ENCODE measurements at places on chromosomes 2 and 18. TPM values are rescaled to one million over a fixed set of nuclear protein-coding genes. Genes with fewer than 3 reads are reported as not detected.

Gene DNAJC5G
- not detected for total RNA-seq

- no peak for DNase-seq
Measured at GRCh38 chr2:57479981-57480380, 566.6 kb upstream of the VRK2 start.

- DNase-seq = no peak
Measured at GRCh38 chr2:100821255-100821910, 1.4 kb downstream of the NPAS2 start.

GRCh38 chr2:61938511-61938910, 33.0 kb downstream of the COMMD1 start:
- DNase-seq = no peak

DNA sequence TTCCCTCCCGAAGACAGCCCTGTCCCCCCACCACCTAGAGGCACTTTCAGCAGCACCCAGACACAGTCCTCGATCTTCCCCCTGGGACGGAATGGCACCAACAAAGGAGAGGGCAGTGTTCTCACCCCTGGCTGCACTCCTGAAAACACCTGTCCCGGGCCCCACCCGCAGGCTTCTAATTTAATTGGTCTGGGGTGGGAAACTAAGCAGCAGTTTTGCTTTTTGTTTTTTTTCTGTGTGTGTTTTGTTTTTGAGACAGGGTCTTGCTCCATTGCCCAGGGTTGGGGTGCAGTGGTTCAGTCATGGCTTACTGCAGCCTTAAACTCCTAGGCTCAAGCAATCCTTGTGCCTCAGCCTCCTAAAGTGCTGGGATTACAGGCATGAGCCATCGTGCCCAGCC, 38.4 kb upstream of the REL start:
- no peak for DNase-seq
